ENCODE measurements at places on chromosomes 3 and 15. TPM values are rescaled to one million over a fixed set of nuclear protein-coding genes. Genes with fewer than 3 reads are reported as not detected.

Gene UPK1B
- total RNA-seq: not detected

Gene FGF7
- total RNA-seq: 97.7 TPM

Gene CHRM5
- not detected for total RNA-seq

Gene ACTRT3
- total RNA-seq: 4.3 TPM

Gene CPN2
- total RNA-seq: not detected

Gene SLC6A20
- not detected for total RNA-seq

Gene NEK10
- 27.1 TPM for total RNA-seq

Gene GPX1
- total RNA-seq: 167 TPM

Gene STXBP5L
- total RNA-seq: 0.16 TPM

Gene BOC
- 16.9 TPM for total RNA-seq

Gene C3orf80
- 1.8 TPM for total RNA-seq

Gene NME9
- not detected for total RNA-seq

Gene ATP13A5
- not detected for total RNA-seq

Gene WDR72
- not detected for total RNA-seq

Gene IQCF5
- total RNA-seq: not detected

Gene GOLGA6L10
- total RNA-seq: 0.49 TPM

Gene CADM2
- total RNA-seq: not detected

Gene ZNF860
- 1.2 TPM for total RNA-seq

Gene DPPA4
- not detected for total RNA-seq

Gene FAM81A
- total RNA-seq: 2.6 TPM

Gene TMOD3
- total RNA-seq: 21.3 TPM

Gene SMAD6
- total RNA-seq: 27.2 TPM

Gene CATSPER2
- 2.4 TPM for total RNA-seq

Gene CCDC13
- 8.6 TPM for total RNA-seq

Gene PLIN1
- 0.41 TPM for total RNA-seq

Gene CILP
- total RNA-seq: 0.16 TPM

Gene P2RY14
- 0.41 TPM for total RNA-seq

Gene WHAMM
- total RNA-seq: 6.4 TPM

Gene HTR3D
- total RNA-seq: not detected

Gene UQCRC1
- 196 TPM for total RNA-seq

Gene IL16
- 1.4 TPM for total RNA-seq

Gene TGM4
- total RNA-seq: not detected

Gene MORC1
- not detected for total RNA-seq

Gene WDR93
- 0.49 TPM for total RNA-seq

Gene FRMD5
- 16.3 TPM for total RNA-seq

Gene CCRL2
- total RNA-seq: not detected

Gene NPAP1
- total RNA-seq: 0.16 TPM

Gene CCDC54
- total RNA-seq: not detected

Gene IL17RB
- total RNA-seq: not detected

Gene UBE2Q2
- total RNA-seq: 58.6 TPM

Gene AP3S2
- 63.5 TPM for total RNA-seq
